ENCODE measurements at places on chromosomes 3 and 15.

- DNase-seq: no peak
These were observed 90.7 kb downstream of the TMEM266 start for GRCh38 chr15:76150513-76150912.

GRCh38 chr15:65993236-65993635 is 123.9 kb downstream of the RAB11A start:
- no peak for DNase-seq

- DNase-seq: no peak
These were observed 77.4 kb downstream of the SMAD6 start for GRCh38 chr15:66779331-66780009.

- DNase-seq: no peak
These were observed 335.9 kb downstream of the THSD4 start for GRCh38 chr15:71451130-71451529.

GRCh38 chr15:74589826-74590225 is 25.8 kb upstream of the CLK3 start:
- DNase-seq: no peak
